ENCODE measurements at places on chromosomes 3 and 15.

DNA sequence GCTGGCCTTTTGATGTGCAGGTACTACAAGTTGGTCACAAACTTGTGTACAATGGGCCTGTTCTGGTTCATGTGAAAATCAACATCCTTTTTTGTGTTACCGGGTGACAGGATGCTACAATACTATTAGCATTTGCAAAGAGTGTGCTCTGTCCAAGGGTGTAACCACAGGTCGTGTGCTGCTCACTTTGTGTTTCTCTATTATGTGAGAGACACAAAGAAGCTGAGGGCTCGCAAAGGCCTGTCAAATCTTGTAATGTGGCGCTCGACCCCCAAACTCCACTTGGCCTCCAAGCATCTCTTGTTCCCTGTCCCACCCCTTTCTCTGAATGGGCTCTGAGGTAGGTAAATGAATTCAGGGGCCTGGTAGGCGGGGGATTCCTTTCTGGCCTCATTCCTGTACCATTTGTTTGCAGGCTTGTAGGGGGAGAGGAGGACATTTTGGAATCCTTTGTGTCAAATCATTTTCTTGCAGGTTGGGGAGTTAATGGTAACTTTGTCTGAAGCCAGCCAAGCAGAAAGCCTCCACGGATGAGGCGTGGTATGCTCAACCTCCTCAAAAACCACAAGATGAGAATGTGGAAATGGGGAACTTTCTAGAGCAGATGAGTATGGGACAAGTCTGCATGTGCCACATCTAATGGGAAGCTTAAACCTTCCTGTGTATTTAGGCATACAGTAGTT lies 109.1 kb downstream of the OPA1 start:
- no peak for DNase-seq

DNA sequence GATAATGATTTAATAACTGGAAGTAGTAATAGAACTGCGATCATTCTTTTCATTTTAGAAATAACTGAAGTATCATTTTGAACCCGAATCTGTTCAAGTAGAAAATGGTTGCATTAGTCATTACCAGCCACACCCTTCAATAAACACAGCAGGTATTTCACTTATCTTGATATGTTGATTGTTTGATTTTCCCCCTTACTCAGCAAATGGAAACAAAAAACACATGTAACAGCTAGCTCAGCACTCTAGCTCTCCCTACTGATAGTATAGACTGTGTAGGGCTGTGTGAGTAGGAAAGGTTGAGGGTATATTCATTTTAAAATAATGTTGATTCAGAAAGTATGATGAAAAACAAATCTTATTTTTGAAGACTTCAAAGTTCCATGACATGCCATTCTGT lies 1.1 kb upstream of the GPR149 start:
- no peak for DNase-seq

- no peak for DNase-seq
These were observed 456 bp upstream of the TMEM62 start for GRCh38 chr15:43132830-43133429.

DNA sequence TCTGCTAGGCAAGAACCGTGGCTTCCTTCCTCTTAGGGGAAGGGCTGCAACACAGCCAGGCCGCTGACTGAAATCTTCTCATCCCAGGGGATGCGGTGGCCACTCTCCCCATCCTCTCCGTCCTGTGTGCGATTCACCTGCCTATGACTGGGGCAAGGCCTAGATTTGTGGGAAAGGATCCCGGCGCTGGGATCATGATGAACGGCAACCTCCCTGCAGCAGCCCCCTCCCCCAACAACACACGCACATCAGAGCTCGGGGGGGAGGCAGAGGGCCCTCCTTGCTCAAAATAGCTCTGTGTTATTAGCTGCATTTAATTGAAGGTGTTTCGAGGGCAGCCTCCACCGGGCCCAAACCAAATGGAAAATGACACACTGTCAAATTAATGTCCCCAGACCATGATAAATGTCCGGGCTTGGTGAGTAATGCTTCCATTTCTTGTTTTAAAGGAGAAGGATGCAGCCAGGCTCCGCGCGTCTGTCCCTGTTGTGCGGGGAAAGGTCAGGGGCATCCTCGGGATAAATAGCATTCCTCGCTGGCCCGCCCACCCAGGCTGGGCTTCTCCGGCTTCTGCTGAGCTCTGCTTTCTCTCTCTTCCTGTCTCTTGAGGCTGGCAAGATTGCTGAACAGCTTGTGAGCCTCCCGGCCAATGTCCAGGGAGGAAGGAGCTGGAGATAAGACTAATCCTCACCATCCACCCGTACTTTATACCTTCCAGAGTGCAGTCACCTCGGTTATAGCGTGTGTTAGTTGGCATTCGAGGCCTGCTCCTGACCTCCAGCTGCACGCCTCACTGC lies 56.4 kb upstream of the TLE3 start:
- peak; percentile 48 for DNase-seq

- DNase-seq, result no peak
These were observed 1130.0 kb downstream of the NAALADL2 start for GRCh38 chr3:175989161-175989560.

DNA sequence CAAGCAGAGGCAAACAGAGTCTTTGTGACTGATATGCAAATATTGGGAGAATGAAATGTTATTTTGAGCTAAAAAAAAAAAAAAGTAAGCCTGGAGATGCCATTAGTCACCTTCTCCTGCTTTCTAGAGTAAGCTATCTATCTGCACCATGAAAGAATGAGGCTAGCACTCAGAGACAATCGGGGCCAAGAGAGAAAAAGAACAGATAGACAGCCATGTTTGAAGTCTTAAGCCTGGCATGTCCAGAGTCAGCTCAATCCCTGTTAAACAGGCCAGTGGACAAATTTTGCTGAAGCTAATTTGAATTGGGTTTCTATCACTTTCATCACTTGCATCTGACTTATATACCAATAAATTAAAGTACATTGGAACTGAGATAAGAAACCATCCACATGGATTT lies 204.4 kb downstream of the SLC9A9 start:
- no peak for DNase-seq

GRCh38 chr15:38378161-38378560 lies 75.8 kb upstream of the FAM98B start:
- no peak for DNase-seq

DNA sequence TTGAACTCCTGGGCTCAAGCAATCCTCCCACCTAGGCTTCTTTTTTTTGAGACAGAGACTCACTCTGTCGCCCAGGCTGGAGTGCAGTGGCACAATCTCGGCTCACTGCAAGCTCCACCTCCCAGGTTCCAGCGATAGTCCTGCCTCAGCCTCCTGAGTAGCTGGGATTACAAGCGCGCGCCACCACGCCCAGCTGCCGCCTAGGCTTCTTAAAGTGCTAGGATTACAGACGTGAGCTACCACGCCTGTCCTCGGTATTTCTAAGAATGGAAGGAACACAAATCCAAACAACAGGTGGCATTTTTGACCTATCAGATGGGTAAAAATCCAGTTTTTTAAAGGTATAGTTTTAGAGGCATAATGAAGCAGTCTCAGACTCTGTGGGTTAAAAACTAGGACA lies 113.8 kb downstream of the ANP32A start:
- no peak for DNase-seq

DNA sequence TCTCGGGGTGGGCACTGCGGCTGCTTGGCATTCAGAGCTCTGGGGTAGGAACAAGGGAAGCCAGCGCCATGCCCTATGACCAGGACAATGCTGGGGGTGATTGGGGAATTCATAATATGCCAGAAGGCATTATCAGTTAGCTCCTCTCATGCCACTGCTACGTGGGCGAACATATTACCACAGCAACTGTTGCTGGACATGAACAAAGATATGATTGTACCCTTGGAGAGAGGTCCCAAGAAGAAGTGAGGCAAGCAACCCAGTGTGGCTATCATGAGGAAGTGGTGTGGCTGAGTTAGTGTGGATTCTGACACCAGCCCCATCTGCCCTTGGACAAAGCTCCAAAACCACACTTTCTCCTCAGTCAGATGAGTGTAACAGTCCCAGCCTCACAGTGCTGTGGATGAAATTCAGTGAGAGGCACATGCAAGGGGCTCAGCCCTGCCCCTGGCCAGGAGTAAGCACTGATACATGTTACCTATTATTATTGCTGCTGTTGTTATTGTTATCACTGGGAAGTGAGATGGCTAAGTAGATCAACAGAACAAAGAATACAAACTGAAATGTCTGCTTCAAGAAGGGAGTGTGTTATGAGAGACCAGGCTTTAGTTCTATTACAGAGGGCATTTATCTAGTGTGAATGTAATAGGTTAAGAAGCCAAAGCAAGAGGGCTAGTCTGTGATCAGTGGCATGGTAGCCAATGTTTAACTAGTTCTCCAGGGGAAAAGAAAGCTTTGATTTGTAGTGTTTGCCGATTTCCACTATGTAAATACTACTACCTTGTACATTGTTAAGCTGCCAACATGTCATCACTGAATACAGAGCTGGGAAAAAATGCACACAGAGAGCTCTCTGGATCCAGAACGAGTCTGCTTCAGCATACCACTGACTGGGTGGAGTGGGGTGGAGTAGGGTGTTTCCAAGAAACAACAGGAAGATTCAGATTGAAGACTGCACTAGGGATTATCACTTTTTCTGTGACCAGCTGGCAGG lies 222.3 kb upstream of the EIF1B start:
- no peak for DNase-seq

DNA sequence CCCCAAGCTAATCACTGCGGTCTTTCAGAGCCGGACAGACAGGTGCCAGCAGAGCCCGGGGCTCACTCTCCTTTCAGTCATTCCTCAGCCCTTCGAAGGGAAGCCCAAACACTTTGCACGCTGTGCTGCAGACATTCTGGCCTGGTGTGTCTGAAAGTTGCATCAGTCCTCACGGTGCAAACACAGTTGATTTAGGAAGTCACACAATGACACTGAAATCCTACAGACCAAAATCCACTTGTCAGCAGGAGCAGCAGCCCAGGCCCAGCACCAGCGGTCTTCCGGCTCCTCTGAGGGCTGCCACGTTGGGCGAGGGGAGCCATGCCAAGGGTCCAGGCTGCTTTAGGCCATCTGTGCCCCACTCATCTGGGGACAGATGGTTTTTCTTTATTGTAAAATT lies 61.6 kb downstream of the RGMA start:
- DNase-seq, result no peak

All from glutamatergic neuron (in vitro differentiated cells).